Thoracic aorta (tissue), 2 donors: ENCODE measurements at places on chromosomes 7 and 10. TPM values are rescaled to one million over a fixed set of nuclear protein-coding genes. Genes with fewer than 3 reads are reported as not detected.

- DNase-seq: no peak
- H3K27me3 ChIP-seq: no peaks in the 10 kb centered on the region
- peaks cover 11% of the 10 kb centered on the region for H3K4me1 ChIP-seq
- no peak overlapping the region for H3K4me3 ChIP-seq
Measured at GRCh38 chr10:5284311-5285057, 80.3 kb upstream of the UCN3 start.

- H3K4me3 ChIP-seq: no peak overlapping the region
- no peaks in the 10 kb centered on the region for H3K4me1 ChIP-seq
- H3K36me3 ChIP-seq: no peaks in the 10 kb centered on the region
- no peak overlapping the region for H3K27ac ChIP-seq
- no peaks in the 10 kb centered on the region for H3K27me3 ChIP-seq
- DNase-seq: no peak
Measured at GRCh38 chr7:65338346-65338745, 35.3 kb upstream of the ZNF92 start.

GRCh38 chr7:115128154-115128553 is 206.3 kb downstream of the MDFIC start:
- H3K36me3 ChIP-seq: no peaks in the 10 kb centered on the region
- no peaks in the 10 kb centered on the region for H3K27me3 ChIP-seq
- no peaks in the 10 kb centered on the region for H3K4me1 ChIP-seq
- DNase-seq: no peak

DNA sequence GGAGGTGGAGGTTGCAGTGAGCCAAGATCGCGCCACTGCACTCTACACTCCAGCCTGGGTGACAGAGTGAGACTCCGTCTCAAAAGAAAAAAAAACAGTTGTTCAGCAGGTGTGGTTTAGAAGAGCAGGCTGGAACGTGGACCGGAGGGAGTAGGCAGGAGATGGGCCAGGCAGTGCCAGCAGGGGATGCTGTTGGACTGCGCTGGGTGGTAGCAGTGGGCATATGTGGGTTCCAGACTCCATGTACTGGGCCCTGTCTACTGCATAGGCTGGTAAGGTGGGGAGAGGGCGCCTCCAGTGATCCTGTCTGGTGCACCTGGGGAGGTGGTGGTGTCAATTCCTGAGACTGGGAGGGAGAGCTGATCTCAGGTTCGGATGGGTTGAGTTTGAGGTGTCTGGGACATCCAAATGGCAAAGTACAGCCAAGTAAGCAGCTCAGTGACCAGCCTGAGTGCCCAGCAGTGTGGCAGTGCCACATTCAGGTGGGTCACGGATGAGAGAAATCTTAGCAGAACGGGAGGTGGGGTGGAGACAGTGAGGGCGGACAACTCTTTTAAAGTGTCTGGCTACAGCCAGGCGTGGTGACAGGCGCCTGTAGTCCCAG is 25.9 kb downstream of the SFXN4 start:
- H3K36me3 ChIP-seq: no peaks in the 10 kb centered on the region
- H3K27me3 ChIP-seq: no peaks in the 10 kb centered on the region
- DNase-seq: no peak

NKX1-2 gene
- not detected for total RNA-seq
